ENCODE measurements at places on chromosomes 2 and 18.

GRCh38 chr2:51711766-51712165 lies 679.8 kb upstream of the NRXN1 start:
- DNase-seq: no peak

- no peak for DNase-seq
Measured at GRCh38 chr2:53379547-53379946, 388.1 kb upstream of the CHAC2 start.

DNA sequence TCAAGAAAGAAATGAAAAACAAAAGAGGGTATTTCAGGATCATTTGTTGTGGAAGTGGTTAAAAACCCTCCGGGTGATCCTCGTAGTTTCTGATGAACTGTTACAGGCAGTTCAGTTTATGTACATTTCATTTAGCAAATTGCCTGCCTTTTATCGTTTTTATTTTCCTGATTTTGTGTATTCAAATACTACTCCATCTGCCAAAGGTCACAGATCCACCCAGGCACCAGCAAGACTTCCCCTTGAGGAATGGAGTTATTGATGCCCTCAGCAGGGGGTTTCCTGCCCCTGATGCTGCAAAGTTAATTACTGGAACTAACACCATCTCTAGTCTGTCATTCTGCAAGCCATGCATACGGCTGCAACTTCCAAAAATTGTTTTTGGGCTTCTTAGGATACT lies 641.9 kb downstream of the SLC4A3 start:
- no peak for DNase-seq

DNA sequence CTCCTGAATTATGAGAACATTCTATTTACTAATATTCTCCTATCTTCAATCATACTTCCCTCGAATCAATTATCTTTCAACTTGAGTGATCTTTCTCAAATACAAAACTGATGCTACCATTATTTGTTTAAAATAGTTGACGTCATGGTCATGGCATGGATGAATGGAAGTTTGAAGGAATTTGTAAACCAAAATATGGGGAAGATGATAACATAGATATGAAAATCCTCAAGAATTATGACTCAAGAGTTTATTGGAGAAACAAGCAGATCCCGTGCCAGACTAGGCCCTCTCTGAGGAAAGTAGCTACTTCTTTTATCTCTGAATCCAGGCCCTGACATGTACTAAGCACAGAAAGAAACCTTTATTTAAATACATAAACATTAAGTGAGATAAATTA lies 270.4 kb upstream of the MC4R start:
- DNase-seq: no peak

- no peak for DNase-seq
Measured at GRCh38 chr2:38765551-38765950, 12.5 kb upstream of the GEMIN6 start.

DNA sequence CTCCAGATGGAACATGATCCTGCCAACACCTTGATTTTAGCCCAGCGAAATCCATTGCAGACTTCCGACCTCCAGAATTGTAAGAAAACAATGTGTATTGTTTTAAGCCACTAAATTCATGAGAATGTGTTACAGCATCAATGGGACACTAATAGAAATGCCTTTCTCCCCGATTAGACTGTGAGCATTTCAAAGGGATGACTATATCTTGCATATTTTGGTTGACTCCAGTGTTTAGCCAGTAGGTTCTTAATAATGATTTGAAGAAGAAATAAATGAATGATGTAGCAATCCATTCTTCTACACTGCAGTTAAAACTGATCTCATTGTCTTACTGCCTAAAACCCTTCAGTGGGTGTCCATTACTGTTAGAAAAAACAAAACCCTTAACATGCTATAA lies 67.4 kb upstream of the ACVR1C start:
- DNase-seq: no peak

GRCh38 chr18:76395609-76396008 lies 99.4 kb downstream of the ZNF516 start:
- no peak for DNase-seq

DNA sequence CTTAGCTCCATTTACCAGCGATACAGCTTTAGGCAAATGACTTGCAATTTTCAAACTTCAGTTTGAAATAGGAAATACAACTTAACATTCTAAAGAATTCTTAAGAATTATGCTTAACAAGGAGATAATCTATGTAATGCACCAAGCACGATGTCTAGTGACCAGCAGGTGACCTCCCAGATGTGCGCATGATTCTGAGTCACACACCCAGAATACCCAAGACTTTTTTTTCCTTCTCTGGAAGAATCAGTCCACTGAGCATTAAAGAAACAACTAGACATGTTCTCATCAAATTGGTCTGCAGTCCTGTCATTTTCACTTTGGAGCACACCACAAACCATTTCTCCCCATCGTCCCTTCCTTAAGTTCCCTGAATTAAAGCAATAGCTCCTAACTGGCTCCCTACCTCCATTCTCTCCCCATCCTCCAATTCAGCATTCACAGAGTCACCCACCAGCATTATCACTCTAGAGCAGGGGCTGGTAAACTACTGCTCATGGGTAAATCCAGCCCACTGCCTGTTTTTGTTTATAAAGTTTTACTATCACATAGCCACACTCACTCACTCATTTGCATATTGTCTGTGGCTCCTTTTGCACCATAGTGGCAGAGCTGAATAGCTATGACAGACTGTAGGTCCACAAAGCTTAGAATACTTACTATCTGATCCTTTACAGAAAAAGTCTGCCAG lies 13.2 kb downstream of the EVA1A start:
- DNase-seq: no peak

GRCh38 chr2:74168739-74169138 lies 9.9 kb downstream of the MOB1A start:
- no peak for DNase-seq

DNA sequence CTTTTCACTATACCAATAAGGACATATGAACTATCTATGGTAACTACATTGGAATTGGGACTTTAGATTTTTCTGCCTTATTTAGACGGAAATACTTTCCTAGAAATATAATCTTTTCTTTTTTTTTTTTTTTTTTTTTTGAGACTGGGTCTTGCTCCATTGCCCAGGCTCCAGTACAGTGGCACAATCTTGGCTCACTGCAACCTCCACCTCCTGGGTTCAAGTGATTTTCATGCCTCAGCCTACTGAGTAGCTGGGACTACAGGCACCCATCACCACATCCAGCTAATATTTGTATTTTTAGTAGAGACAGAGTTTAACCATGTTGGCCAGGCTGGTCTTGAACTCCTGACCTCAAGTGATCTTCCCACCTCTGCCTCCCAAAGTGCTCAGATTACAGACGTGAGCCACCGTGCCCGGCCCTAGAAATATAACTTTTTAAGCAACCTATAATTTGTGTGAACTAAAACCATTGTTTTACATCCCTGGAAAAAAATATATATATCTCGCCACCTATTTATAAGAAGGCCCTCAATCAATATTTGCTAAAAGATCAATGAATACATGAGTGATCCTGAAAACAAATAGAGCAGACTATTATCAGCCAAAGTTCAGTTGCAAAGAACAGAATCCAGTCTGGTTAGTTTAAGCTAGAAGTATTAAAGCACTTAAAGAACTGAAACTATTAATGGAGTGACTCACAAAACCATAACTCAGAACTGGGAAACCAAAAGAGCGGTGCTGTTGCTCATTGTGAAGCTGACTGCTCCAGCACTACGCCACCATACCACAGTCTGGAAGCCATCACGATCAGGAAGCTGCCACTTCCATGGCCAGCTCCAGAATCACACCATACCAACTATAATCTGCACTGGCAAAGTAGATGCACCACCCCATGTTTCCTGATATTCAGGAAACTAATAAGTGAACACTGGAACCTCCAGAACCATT lies 8.4 kb upstream of the HNRNPLL start:
- DNase-seq: no peak

- DNase-seq: no peak
Measured at GRCh38 chr2:203824603-203825002, 43.0 kb upstream of the CTLA4 start.

GRCh38 chr2:128237081-128237534 lies 81.6 kb downstream of the HS6ST1 start:
- DNase-seq: no peak

GRCh38 chr2:120174963-120175581 lies 48.1 kb downstream of the TMEM185B start:
- peak; percentile 35 for DNase-seq

GRCh38 chr2:68870215-68870614 lies 982 bp downstream of the BMP10 start:
- no peak for DNase-seq

DNA sequence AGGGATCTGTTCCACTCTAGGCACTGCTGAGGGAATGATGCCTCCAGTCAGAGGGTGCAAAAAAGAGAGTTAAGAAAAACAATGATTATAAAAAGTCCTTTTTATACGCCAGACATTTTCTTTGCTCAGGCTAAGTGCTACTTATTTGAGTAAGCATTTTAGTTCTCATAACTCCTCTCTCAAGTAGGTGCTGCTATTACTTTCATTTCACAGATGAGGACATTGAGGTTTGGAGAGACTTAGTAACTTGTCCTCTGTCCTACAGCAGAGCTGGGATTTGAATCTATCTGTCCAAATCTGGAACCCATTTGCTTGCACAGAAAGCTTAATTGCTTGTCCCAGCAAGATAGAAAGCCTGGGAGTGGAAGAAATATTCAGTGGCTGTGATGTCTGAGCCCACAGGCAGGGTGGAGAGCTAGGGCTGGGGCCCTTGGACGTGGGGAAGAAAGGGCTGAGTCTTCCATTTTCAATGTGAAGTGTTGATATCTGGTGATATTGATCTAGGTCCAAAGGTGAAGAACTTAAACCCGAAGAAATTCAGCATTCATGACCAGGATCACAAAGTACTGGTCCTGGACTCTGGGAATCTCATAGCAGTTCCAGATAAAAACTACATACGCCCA lies 5.8 kb downstream of the IL37 start:
- no peak for DNase-seq

GRCh38 chr18:22868831-22869230 lies 64.3 kb upstream of the RBBP8 start:
- no peak for DNase-seq

GRCh38 chr2:54149638-54150441 lies 34.4 kb downstream of the ACYP2 start:
- DNase-seq: no peak

DNA sequence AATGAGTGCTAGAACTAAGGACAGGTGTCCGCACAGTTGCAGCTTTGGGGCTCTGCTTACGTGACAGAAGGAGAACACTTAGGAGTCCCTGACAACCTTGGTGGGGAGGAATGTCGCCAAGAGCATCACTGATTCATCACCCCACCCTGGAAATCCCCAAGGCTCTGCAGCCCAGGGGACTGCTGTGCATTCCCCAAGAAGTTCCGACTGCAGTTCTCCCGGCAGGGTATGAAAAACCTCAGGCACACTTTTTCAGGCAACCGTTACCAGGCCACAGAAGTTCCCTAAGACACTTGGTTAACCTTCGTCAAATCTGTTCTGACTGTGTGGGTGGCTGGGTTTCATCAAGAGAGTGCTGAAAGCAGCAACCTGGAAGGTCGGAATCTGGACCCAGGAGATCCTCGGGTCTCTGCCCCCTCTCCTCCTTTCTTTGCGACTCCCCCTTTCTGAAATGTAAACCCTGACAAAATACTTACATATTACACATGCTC lies 192.1 kb upstream of the CXCR4 start:
- no peak for DNase-seq

- no peak for DNase-seq
Measured at GRCh38 chr2:191174442-191174841, 23.6 kb upstream of the STAT4 start.

- DNase-seq: no peak
Measured at GRCh38 chr18:12422936-12423335, 15.2 kb downstream of the PRELID3A start.

DNA sequence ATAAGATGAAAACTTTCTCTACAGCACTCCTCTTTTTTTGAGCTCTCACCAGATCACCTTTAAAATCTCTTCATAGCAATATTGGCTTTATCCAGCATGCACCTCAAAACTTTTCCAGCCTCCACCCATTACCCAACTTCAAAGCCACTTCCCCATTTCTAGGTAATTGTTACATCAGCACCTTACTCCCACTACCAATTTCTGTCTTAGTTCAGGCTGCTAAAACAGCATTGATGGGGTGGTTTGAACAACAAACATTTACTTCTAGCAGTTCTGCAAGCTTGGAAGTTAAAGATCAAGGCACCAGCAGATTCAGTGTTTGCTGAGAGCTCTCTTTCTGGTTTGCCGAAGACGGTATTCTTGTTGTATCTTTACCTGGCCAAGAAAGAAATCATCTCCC lies 114.0 kb upstream of the SLC39A10 start:
- no peak for DNase-seq

DNA sequence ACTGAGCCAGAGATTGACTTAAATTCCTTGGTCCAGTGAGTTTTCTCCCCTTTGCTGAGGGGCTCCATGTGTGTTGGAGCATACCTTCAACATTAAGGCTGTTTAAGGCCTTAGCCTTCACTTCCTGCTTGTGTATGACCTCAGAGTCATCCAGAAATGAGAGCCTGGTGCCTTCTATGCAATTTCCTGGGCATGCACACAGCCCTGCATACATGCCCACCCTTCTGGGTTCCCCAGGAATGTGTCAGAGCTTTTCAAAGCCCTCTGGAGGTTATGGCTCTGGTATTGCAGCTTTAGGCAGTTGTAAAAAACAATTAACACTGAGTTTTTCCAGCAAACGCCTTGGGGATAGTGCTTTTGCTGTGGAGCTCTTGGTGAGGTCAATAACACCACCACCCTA lies 16.7 kb downstream of the IL1R1 start:
- DNase-seq: no peak

DNA sequence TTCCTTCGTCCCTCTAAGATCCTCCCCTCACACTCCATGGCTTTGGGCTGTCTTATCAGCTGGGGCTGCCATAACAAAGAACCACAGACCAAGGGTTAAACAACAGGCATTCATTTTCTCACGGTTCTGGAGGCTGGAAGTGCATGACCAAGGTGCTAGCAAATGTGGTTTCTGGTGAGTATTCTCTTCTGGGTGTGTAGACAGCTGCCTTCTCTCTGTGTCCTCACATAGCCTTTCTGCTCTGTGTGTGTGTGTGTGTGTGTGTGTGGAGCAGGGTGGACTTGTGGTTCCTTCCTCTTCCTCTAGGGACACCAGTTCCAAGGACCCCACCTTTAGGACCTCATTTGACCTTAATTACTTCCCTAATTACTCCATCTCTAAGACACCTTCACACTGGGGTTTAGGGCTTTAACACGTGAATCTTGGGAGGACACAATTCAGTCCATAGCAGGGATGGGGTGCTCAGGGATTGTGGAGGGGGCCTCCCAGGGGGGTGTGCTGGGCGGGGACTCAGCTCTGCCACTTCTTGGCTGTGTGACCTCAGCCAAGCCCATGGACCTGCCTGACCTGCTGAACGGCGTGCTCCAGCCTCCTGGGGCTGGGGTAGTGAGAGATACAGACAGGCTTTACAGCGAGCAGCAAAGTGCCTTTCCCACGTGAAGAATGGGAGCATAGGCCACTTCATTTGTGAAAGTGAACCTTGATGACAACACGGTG lies 38.0 kb downstream of the ACKR3 start:
- DNase-seq: no peak

DNA sequence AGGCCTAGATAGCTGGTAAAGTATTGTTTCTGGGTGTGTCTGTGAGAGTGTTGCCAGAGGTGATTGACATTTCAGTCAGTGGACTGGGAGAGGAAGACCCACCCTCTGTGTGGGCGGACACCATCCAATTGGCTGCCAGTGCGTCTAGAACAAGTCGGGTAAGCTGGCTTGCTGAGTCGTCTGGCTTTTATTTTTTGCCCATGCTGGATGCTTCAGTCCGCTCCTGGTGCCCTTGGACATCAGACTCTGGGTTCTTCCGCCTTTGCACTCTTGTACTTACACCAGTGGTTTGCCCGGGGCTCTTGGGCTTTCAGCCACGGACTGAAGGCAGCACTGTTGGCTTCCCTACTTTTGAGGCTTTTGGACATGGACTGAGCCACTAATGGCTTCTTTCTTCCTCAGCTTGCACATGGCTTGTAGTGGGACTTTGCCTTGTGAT lies 24.3 kb downstream of the DIS3L2 start:
- no peak for DNase-seq

- DNase-seq: no peak
Measured at GRCh38 chr2:8234757-8235374, 447.0 kb upstream of the ID2 start.

Measured in head of caudate nucleus (tissue), 42 donors.